ENCODE measurements at places on chromosomes 3 and 15.

DNA sequence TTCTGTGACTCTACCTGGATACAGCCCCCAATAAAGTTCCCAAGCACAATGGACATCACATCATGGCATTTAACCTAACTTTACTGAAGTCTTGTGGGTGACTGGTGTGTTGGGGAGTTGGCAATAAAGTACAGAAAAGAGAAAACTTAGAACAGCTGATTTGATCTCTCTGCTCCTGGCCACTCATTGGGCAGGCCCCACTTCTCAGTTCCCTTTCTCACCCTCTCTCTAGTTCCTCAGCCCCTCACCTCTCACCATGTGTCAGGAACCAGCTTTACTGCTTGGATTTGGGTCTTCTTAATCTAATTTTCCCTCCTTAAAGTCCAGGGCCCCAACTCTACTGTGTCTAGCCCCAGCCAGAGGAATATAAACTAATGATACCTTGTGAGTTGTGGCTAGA, 713 bp upstream of the MUC13 start:
- no peak for DNase-seq

GRCh38 chr15:27422997-27423396, 452.0 kb downstream of the GABRG3 start:
- no peak for DNase-seq

- no peak for DNase-seq
These were observed 42.6 kb downstream of the HCN4 start for GRCh38 chr15:73326157-73326556.

DNA sequence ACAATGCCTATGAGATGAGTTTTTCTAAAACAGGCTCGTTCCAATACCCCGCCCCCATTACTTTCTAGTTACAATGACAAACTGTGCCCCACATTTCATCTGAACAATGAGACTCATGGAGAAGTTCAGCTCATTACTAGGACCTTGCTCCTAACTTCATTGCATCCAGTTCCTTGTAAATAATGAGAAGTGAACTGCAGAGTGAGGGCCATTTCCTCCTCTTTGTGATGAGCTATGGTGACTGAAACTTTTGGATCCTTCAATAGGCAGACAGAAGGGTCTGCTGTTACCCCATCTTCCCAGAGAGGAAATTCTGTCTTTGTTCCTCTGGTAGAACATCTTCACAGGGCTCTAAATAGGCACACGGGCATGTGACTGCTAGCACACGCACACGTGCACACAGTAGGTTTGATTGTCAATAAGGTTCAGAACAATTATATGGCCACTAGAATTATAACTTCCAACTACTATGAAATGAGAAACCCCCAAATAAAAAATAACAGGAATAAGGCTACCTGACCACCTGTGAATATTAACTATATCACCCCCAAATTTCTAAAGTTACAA, 51.8 kb downstream of the SERP1 start:
- no peak for DNase-seq

DNA sequence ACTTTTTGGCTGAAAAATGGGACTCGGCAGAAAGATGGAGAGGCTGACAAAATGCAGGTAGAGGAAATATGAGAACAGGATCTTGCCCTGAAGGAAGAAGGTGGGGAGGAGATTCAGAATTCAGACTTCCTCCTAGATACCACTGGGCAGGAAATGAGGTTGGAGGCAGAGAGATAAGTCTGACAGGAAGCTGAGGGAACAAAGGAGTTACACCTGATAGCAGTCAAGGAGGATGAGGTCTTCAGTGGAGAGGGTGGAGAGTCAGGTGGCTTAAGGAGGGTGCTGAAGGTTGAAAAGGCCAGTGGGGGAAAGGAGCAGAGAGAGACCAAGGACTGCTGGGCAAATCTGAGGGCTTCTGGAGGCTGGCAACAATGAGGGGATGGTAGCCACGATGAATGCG, 56.8 kb downstream of the CCR4 start:
- no peak for DNase-seq

DNA sequence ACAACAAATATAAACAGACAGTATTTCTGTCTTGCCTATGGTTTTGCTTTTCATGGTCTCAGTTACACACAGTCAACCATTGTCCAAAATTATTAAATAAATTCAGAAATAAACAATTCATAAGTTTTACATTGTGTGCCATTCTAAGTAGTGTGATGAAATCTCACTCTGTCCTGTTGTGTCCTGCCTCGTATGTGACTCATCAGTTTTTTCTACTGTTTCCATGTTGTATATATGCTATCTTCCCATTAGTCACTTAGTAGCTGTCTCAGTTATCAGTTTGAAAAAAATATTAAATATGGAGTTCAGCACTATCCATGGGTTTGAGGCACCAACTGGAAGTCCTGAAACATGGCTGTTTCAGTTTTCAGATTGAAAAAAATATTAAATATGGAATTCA, 282.4 kb upstream of the GRM7 start:
- DNase-seq: no peak

DNA sequence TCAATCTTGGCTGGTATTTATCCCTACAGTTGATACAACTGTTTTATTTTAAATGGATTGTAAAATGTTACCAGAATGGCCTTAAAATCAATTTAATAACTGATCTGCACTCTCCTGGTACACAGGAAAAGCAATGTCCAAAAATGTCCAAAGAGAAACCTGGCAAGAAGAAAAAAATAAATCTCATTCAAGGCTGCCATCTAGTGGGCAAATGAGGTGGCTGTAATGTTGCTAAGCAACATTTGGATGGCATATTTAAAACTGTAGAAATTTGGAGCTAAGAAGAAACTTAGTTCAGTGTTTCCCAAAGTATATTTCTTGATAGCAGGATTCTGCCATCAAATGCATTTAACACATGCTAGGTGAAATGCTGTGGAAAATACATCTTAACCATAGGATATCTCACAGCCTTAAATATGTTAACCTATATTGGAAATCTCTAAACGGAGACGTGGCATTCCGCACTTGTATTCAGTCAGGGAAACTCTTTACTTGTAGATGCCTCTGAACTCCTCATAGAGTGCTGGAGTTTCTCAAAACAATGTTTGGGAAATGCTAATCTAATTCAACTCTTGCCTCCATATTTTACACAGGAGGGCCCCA, 216.8 kb downstream of the ERC2 start:
- peak; percentile 54 for DNase-seq

DNA sequence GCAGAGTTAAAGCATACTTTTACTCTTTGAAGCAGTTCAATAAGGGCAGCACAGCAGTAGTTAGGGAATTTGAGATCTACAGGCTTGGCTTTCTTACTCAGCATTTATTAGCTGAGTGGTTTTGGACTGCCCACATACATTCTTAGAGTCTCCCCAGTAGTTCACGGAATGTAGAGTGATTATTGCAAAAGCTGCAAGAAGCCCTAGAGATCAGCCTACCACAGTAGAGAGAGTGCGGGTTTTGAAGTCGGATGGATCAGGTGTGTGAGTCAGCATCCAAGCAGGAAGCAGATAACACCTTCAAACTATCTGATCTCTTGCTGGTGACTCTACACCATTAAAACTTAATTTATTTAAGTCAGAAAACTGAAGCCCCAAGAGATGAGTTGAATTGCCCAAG, 171.9 kb downstream of the SYNPR start:
- DNase-seq: no peak

GRCh38 chr15:41506796-41507341, 6.8 kb downstream of the LTK start:
- DNase-seq: no peak

GRCh38 chr15:24877174-24877573, 77.6 kb upstream of the SNRPN start:
- no peak for DNase-seq

- DNase-seq: no peak
These were observed 11.2 kb upstream of the ABTB1 start for GRCh38 chr3:127661600-127661999.

DNA sequence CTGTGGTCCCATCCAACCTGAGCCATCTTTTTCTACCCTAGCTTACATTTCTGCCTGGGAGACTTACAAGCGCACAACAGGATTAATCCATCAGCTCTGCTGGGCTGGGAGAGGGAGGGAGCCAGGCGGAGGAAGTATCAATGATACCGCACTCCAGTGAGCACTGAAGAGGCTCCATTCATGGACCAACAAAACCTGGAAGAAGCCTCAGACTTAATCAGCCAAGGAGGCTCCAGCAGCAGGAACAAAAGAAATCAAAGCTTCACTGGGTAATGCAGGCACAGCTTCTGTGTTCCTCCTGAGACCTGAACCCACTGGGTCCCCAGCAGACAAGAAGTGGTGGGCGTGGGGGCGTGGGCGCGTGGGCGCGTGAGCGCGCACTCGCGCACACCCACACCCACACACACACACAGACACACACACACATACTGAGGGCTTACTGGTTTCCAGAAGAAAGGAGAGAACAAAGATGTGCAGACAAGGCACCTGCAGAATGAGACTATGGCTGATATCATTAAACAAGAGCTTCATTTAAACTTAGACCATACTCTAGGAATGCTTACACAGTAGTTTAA, 87.0 kb upstream of the BOC start:
- DNase-seq: no peak

- no peak for DNase-seq
These were observed 101.1 kb upstream of the SLC2A2 start for GRCh38 chr3:171127611-171128010.
